GM13977 (cell line): ENCODE measurements at places on chromosomes 5 and 9.

- DNase-seq = peak; percentile 28
Observed at GRCh38 chr9:8857068-8857925, 1057.7 kb upstream of the DMAC1 start.

DNA sequence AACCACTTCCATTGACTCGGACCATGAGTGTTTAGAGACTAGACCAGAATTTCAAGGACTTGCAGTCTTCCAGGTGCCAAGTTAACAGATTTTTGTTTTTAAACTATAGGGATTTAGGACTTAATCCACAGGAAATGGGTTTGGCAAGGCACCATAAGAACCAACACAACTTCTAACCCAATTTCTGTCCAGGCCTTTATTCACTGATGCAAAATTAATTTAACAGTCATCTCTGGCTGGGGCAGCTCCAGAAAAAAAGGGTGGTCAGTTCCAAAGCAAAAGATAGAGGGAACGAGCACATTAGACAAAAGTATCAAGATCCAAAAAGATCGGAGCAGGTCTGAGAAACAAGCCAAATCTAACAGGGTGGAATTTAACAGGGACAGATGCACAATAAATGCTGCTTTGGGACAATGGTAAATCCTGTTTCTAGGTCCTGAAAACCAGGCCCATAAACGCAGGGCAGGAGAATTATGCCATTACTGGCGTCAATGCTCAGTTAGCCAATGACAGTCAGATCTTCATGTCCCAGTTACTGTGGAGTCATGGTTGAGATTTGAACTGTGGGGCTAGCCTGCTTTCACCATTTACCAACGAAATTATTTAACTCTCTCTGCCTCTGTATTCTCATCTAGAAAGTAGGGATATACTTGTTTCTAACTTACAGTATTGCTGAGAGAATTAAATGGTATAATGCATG, 590.8 kb upstream of the BRINP1 start:
- no peak for DNase-seq

GRCh38 chr5:94025788-94026473, 284.5 kb upstream of the POU5F2 start:
- DNase-seq = no peak

- peak; percentile 38 for DNase-seq
Observed at GRCh38 chr5:126544087-126544740, 50.8 kb downstream of the ALDH7A1 start.

GRCh38 chr9:2645569-2645968, 24.0 kb downstream of the VLDLR start:
- DNase-seq = no peak

GRCh38 chr5:34914671-34915138, 599 bp downstream of the RAD1 start:
- no peak for DNase-seq
